CD4-positive, alpha-beta T cell treated with Interleukin-15 for 4 hours (primary cell): ENCODE measurements at places on chromosomes 11 and 22.
A peak's percentile ranks its signal among the peaks of the same experiment; 100 is the strongest.

GRCh38 chr22:25172153-25172552, 27.5 kb upstream of the CRYBB3 start:
- DNase-seq = peak; percentile 12

DNA sequence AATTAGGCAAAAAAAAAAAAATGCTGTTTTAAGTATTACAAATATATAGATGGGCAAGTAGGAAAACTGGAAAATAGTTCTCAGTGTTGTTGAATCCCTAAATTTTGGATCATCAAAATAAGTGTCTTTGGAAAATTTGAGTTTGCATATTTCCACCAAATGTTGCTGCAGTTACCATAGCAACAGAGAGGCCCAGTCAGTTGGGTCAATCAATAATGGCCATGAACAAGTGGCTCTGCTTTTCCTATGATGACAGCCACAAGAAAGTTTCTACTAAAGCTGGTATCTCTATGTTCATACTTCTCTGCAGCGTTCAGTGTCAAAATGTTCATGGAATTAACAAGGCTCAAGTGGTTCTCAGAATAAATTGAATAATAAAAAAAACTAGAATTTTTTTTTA, 79.1 kb downstream of the SERGEF start:
- no peak for DNase-seq

DNA sequence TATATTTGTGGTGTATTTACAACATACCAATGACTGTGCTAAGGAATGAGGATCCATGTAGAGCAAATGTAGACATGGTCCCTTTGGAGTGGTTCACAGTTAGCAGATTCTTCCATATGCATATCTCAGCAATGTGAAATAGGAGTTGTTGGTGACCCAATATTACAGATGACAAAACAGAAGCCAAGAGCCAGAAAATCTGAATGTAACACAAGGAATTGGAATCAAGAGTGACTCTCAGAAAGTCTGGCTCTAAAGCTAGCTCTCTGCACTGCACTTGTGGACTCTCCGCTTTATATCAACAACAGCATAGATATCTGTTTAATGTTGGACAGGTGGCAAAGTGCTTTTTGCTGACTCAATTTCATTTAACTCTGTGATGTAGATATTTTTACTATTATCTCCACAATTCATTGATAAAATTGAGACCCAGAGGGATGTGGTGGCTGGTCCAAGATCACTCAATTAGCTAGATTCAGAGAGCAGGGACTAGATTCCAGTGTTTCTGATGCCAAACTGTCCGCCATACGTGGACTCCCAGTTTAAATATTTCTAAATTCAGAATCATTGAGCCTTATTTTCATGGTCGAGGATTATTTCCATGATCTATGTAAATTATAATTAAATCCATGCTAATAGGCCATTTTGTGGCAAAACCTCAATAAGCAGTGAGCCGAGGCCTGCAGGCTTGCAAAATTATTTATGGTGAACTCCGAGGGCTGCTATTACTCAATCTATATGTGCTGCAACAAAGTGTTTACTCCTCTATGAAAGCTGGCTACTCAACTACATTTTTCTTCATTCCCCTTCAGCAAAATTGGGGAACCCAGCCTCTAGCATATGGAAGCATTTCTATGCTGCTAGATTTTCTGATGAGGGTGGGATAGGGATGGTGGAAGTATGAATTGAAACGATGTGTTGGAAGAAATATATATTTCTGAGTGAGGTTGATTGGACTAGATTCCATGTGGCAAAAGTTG, 21.1 kb upstream of the TENM4 start:
- DNase-seq = no peak

DNA sequence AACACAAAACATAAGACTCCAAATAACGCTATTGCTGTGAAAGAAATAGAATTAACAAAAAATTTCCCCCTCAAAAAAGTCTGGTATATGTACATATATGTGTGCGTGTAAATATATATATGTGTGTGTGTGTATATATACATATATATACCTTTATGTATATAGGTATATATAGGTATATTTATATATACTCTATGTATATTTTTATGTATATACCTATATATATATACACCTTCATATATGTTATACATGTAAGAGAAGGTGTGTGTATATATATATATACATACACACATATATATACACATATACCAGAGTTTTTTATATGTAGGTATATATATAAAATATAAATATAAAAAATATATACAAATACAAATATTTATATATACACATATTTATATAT, 199.2 kb downstream of the RAB38 start:
- DNase-seq = no peak

DNA sequence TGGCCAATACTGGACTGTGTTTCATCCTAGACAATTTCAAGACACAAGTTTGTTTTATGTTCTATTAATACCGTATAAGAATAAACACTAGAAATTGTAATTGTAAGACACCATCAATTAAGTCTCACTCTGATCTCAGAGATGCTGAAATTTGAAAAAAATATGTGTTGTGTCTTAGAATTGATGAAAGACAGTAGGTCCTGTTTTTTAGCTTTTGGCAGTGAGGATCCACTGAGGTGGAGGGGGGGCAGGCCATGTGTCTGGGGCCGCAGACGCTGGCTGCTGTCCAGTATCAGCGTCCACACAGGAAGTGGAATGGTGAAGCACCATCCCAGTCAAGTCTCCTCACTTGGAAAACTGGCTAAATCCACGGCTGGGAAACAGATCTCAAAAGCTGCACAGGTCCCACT, 22.5 kb upstream of the ALG8 start:
- DNase-seq = no peak

DNA sequence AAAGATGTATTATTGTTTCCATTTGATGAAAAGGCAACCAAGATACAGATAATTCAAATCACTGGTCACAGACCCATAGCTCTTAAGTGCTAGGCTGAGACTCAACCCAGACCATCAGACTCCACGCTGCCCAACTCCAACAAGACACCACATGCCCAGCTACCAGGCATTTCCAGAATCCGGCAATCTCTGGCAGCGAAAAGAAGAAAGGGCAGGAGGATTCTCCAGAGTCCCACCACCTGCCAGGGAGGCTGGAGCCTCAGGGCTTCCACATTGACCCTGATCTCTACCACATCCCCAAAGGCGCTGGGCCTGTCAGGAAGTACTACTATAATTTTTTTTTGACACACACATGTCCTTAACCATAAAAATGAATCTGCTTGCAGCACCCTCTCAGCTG, 61.4 kb upstream of the ARFGAP3 start:
- no peak for DNase-seq

DNA sequence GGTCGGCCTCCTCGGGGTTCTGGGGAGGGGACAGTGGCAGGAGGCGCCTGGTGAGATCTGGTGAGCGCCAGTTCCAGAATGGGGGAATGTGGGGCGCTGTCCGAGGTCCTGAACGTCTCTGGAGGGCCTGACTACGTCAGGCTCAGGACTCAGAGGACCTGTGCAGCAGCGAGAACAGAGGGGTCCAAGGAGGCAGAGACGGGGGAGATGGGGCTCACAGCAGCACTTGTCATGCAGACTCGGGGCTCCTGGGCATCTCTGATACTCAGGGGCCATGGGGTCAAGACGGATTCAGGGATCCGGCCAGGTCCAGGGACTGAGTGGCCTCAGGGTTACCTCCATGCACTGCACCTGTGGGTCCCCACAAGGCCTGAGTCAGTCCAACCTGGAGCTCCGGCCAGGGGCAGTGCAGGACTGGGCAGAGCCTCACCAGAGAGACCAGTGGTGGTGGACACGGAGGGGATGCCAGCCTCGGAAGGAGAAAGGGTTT, 92.2 kb downstream of the BRD1 start:
- DNase-seq = no peak

- DNase-seq = no peak
Measured at GRCh38 chr22:41913040-41913719, 1.7 kb downstream of the SHISA8 start.

- DNase-seq = peak; percentile 16
Measured at GRCh38 chr22:21832291-21833290, 34.9 kb downstream of the MAPK1 start.

- no peak for DNase-seq
Measured at GRCh38 chr11:76362716-76363115, 18.2 kb downstream of the THAP12 start.

DNA sequence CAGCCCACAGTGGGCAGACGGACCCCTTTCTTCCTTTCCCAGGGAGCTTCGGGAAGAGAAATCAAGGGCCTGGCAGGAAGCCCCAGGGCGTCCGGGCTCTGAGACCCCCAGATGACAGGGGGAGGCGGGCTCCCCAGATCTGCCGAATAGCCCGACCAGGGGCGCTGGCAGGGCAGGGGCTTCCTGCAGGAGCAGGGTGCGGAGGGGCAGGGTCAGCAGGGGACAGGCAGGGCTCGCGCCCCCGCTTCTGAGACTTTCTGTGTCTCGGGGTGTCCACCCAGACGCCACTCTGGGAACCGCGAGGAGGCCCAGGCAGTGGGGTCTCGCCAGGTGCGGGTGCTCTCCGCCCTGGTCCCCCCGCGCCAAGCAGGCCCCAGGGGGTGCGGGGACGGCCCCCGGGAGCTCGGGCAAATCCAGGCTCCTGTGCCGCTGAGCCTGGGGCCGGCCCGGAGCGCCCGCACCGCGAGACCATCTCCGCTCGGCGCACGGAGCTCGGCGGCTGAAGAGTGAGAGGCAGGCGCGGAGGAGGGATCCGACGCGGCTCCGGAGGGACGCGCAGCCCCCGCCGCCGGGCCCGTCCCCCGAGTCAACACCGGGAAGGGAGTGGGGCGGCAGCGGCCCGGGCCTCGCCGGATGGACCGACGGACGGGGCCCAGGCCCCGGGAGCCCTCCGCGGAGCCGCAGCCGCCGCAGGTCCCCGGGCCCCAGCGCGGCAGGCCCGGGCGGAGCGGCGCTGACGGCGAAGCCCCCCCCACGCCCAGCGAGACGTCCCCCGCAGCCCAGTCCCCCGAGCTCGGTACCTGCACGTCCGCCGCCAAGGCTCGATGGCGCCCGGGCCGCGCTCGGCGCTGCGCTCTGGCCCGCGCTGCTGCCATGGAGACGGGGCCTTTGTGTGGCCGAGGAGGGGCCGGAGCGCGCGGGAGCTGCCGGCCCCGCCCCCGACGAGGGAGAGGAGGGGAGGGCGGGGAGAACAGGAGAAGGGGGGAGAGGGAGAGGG, at the start of gene PLXNB2:
PLXNB2 (minus strand) TSS at position 894 of the 997 bp plus-strand sequence. CDS start 17,062 bp downstream, outside the sequence.
- DNase-seq = no peak

DNA sequence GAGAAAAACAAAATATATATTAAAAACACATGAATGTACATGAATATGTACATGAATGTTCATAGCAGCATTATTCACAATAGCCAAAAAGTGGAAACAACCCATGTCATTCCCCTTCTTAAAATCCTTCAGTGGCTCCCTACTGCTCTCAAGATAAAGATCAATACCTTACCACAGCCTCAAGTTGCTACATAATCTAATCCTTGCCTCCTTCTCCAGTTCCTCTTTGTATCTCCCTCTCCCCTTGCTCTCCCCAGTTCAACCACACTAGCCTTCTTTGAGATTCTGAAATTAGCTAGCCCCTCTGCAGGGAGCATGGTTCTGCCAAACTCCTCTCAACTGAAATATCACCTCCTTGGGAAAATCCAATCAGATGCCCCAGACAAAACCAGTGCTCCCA, 28.1 kb downstream of the MTMR2 start:
- no peak for DNase-seq

DNA sequence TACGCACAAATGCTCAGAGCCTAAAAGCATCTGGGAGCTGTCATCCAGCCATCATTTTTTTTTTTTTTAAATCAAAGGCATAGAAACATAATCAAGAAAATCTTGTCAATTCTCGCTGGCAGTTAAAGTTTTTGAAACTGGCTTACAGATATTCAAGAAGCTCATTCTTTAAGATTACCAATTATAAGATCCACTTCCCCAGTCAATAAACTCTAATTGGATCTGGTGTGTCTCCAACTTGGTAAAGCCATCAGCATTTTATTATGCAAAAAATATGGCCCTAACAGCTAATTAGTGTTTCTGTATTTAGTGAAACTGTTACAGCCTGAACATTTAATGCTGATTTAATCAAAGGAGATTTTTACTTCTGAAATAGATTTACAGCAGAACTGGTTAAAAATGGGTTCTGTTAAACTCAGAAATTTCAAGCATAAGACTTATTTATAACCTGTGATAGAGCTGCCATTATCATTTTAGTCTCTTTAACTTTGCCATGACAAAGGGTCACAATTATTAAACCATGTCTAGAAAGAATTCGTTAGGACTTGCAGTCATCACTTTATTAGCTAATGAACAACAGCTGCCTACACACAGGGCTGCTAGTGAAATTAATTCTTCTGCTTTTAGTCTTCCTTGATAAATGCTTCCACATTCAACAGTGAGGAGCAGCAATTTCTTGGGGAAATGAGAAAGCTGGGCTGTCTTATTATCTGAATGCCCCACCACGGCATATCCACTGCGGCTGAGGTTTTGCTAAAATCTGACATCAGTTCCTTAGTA, 176.4 kb upstream of the PITPNB start:
- DNase-seq = no peak

GRCh38 chr11:130390071-130390758, 38.2 kb downstream of the ADAMTS8 start:
- no peak for DNase-seq

DNA sequence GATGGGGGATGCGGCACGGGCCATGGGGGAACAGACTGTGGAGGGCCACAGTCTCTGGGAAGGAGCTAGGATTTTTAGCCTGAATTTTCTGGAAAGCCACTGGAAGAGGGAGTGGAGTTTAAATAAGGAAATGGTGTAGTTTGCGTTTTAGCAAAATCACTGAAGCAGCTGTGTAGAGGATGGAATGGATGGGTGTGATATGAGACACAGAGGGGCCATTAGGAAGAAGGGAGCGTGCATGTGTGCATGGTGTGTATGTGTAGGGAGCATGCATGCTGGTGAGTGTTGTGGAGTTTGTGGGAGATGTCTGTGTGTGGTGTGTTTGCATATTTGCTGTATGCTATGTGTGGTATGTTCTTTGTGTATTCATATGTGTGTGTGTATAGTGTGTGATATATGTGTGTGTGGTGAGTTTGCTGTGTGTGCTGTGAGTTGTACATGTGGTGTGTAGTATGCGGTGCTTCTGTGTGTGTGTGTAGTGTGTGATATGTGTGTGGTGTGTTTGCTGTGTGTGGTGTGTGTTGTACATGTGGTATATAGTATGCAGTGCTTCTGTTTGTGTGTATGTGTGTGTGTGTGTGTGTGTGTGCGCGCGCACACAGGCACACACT, 67.6 kb downstream of the FBXO7 start:
- no peak for DNase-seq

- no peak for DNase-seq
Measured at GRCh38 chr11:8127447-8127846, 41.4 kb downstream of the RIC3 start.

GRCh38 chr11:914747-915501, 4.3 kb upstream of the CHID1 start:
- DNase-seq = no peak

DNA sequence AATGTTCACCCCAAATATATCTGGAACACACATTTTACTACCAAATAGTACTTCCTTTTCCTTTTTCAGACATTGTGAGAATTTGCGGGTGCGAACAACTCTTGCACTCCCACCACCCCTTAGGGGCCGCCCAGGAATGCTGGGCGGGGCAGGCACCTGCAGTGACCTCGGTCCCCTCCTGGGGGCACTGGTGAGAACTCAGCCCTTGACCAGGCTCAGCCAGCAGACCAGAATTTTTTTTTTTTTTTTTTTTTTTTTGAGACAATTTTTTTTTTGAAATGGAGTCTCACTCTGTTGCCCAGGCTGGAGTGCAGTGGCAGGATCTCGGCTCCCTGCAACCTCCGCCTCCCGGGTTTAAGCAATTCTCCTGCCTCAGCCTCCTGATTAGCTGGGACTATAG, 75.8 kb downstream of the ARHGAP8 start:
- no peak for DNase-seq
